Panc1 (cell line): ENCODE measurements at places on chromosomes 7 and 10.

DNA sequence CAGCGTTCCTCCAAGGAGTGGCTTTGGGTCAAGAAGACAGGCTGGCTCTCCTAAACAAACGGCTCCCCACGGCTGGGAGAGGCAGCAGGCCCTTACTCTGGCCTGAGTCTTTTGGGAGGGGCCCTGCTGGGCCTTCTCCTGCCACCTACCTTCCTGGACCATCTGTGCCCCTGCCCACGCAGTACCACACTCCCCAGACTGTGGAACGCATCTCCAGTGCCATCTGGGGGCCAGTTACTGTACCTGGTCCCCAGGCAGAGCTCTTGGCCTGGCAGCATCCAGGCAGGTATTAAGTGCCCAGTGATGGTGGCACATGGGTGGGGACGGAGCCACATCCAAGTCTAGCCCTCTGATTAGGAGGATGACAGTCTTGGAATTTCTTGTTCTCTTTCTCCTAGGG lies 14.4 kb downstream of the ALKBH4 start:
- no peak for DNase-seq

- DNase-seq, result no peak
These were observed 294.4 kb upstream of the MYO3A start for GRCh38 chr10:25639646-25640045.

- DNase-seq, result no peak
These were observed 42.2 kb downstream of the MPLKIP start for GRCh38 chr7:40092182-40092581.

GRCh38 chr10:94402843-94403379 lies 570 bp downstream of the TBC1D12 start:
- DNase-seq, result no peak

DNA sequence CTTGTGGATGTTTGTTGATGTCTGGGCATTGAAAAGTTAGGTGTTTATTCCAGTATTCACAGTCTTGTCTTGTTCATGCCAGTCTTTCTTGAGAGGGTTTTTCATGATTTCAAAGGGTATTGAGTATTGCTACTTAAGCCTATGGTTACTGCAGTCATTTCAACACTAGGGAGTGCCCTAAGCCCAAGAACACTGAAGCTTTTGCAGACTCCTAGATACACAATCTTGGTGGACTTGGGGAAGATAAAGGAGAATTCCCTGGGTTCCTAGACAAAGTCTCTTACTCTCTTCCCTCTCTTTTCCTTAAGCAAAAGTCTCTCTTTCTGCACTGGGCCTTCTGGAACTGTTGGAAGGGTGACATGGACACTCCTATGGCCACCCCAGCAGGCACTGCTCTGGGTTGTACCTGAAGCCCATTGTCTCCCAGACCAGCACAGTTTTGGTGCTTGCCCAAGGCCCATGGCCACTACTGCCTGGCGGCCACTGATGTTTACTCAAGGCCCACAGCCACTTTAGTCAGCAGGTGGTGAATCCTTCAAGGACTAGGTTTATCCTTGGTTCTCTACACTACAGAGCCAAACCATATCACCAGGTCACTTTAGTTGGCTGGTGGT lies 24.9 kb downstream of the SAMD9 start:
- DNase-seq, result peak; percentile 25

- no peak for DNase-seq
These were observed 3.5 kb downstream of the LDB1 start for GRCh38 chr10:102116656-102117055.

- no peak for DNase-seq
These were observed 77.2 kb downstream of the EXOC4 start for GRCh38 chr7:133330085-133330484.

DNA sequence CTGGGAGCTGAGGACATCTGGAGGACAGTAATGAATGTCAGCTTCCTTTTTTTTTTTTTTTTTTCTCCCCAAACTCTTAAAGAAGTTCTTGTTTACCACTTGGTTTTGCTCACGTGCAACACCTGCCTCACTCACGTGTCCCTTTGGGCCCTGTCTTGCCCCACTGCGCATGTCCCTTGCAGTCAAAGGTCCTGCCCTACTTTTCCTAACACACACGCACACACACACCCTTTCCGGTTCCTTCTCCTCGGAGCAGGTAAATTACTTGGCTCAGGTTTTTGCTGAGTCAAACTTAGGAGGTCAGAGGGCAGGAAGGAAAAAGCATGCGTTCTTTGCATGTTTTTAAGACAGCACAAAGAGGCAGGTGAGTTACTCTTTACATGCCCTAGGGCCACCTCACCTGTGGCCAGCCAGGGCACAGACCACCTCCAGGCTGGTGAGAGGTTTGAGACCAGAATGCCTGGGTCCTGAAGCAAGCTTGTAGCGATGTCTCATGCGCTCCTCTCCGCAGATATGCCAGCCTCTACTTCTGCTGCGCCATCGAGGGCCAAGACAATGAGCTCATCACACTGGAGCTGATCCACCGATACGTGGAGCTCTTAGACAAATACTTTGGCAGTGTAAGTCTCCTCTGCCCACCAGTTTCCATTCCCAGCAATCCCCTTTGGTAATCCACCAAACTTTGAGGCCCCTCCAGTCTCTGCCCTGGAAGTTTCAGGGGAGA lies 2.8 kb downstream of the AP1S1 start:
- DNase-seq, result no peak

DNA sequence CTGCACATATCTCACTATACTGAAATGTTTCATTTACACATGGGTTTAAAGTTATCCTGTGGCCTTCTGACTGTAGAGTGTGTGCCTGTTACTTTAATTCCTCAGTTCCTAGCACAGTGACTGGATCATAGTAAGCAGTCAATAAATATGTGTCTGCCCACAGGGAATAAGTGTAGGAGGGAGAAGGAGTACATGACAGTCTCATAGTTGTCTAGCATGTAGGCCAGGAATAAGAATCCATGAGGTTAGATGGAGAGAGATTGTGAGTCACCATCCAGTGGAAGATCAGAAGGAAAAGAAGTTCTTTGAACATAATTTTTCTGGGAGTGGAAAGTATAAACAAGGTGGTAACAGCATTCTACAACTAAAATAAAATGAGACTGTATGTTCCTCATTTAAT lies 36.6 kb upstream of the SEMA3A start:
- DNase-seq, result no peak

- no peak for DNase-seq
These were observed 139.3 kb downstream of the PPP1R9A start for GRCh38 chr7:95046494-95047240.
